Neural progenitor cell (in vitro differentiated cells): ENCODE measurements at places on chromosomes 7 and 10.

GRCh38 chr10:70575874-70576802, 26.4 kb downstream of the PRF1 start:
- DNase-seq: no peak

DNA sequence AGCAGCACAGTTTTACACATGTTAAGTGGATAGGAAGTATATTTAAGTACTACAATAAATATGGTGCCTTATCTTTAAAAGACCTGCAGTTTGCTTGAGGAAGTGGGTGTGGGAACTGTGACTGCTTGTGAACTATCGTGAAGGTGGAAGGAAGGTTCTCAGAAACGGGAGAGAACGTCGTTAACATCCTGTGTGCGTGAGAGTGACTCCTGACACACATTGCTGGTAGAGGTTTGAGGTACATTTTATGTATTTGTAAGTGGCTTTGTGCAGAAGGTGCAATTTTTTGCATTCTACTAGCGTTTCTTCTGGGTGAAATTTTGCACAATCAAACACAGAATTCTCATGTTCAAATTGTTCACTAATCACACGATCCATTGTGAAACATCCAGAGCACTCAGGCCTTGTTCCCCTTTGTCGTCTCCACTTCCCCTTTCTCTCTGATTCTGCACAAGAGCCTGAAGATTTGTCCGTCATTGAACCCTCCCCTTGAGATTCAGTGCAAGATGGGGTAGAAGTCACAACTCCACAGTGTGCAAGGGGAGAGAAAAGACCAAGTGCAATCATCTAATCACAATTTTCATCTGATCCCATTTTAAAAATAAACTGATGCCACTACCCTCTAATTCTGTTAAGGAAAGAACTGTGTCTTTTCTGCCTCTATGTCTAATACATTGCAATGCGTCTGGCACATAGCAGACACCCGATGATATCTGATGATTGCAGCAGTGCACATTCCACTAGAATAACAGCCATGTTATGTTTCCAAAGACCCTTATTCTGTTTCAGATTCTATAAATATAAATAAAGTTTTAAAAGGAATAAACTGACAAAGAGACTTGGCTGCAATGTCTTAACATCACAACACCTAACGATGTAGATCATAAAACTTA, 279.9 kb downstream of the NEBL start:
- DNase-seq: no peak

- DNase-seq: peak; percentile 19
These were observed 657.2 kb downstream of the INHBA start for GRCh38 chr7:41045556-41046123.

DNA sequence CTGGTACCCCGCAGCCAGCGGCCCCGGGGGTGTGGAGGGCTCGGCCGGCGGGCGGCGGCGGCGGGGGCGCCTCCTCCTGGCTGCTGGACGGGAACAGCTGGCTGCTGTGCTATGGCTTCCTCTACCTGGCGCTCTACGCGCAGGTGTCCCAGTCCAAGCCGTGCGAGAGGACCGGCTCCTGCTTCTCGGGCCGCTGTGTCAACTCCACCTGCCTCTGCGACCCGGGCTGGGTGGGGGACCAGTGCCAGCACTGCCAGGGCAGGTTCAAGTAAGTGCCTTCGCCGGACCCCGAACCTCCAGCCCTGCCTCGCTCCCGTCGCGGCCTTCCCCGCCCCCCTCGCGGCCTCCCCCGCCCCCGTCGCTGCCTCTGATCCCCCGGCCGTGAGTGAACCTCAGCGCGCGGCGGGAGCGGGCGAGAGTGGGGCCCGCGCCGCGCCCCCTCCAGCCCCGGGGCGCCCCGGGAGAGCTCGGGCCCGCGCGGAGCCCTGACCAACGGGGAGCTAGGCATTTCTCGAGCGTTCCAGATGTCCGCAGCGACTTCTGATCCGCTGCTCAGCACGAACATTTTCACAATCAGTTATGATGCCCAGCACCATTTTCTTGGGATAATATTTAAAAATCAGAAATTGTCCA, 727 bp downstream of the ATRNL1 start:
- peak; percentile 51 for DNase-seq

DNA sequence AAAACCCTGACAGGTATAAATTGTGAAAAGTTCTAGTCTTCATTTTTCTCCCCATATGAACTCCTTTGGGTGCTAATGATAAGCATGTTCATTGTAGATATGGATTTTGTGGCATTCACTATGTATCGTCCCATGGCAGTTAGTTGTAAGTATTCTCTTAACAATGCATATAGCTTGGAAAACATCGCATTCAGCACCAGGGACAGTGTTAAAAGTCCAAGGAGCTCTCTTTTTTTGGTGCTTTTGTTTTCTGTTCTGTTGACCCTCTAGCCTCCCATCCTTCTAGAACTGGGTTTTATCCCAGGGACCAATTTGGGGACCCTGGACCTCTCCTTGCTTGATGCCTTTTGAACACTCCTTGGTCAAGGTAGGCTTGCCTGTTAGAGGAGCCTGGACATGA, 37.7 kb downstream of the INSYN2A start:
- DNase-seq: no peak

DNA sequence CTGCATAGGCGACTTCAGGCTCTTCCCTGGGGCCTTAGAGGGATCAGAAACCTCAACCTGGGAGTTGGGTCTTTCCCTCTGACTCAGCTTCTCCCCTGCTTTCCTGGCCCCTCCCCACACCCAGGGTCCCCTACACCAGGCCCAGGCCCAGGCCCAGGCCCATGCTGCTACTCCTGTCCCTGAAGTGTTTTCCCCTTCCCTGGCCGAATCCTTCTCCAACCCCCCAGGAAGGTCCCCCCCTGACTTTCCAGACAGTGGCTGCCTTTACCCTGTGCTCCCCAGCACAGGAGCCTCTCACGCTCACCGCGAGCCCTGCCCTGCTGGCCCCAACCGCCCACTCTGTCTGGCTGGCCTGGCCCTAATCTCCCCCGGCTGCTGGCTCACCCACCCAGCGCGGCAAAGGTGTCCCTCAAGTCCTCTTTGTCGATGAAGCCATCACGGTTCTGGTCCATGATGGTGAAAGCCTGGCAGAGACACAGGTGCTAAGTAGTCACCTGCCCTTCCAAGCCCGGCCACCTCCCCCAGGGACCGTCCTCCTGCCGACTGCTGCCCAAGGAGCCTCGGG, 6.4 kb downstream of the MYL10 start:
- no peak for DNase-seq

DNA sequence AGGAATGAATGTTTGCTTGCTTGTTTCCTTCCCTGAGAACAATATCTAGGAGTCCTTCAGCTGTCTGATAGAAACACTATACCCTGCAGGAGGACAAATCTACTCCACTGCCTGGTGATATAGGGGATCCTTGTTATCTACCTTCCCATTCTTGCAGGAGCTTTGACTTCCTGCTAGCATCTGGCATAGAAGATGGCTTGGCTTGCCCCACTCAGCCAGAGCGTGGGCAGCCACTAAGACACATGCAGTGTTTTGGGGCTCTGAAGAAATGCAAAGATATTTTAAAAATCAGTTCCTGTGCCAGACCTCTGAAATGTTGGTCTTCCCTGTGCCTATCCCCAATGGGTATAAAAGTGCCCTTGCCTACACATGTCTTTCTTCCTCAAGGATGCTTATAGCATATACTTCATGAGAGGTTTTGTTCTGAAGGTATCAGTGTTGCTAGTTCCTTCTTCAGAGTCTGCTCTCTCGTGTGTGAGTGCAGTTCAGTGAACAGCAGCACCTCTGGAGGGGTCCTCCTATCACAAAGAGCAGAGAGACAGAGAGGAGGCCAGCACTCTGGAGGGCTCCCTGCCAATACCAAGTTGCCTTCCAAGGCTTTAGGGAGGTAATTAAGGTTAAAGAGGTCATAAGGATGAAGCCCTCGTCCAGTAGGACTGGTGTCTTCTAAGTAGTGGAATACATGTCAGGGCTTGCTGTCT, 149.1 kb upstream of the CALCR start:
- DNase-seq: peak; percentile 26

GRCh38 chr10:129852829-129853561, 111.1 kb downstream of the EBF3 start:
- DNase-seq: no peak

DNA sequence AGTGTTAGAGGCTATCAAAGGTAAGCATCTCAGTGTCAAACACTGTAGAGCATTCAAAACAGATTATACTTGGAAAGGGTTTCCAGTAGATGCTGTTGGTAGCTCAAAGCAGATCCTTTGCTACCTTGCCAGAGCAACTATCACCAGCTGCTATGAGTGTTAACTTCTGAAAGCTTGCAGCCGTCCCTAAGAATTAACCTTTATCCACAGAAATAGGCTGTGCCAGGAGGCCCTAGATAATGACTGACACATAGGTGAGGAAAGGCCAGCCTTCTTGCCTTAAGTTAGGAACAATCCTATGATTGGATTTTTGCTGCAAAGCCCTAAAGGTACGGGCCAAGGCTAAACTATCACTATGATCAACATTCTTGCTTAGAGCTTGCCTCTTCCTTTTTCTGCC, 263.2 kb downstream of the DGKB start:
- DNase-seq: no peak

- no peak for DNase-seq
These were observed 6.6 kb upstream of the INSIG1 start for GRCh38 chr7:155291045-155291530.

GRCh38 chr10:130816116-130816901, 495.2 kb downstream of the TCERG1L start:
- no peak for DNase-seq

DNA sequence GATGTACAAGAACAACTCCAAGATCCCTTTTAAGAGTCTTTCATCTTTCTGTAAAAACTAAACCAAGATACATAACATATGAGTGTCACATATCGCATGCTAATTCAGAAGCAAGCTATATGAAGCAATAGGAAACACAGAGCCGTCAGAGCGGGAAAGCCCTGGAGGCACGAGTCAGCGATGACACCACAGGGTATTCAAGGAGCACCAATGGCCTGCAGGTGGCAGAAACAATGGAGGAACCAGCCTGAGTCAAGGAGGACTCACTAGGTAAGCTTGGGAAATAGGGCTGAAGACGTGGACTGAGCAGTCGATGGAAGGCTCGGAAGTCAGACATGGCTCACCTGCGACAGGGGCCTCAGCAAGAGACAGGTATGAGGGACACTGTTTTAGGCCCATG, 214.4 kb downstream of the FAM107B start:
- peak; percentile 56 for DNase-seq

GRCh38 chr10:100103581-100103980, 21.9 kb upstream of the CPN1 start:
- DNase-seq: no peak

DNA sequence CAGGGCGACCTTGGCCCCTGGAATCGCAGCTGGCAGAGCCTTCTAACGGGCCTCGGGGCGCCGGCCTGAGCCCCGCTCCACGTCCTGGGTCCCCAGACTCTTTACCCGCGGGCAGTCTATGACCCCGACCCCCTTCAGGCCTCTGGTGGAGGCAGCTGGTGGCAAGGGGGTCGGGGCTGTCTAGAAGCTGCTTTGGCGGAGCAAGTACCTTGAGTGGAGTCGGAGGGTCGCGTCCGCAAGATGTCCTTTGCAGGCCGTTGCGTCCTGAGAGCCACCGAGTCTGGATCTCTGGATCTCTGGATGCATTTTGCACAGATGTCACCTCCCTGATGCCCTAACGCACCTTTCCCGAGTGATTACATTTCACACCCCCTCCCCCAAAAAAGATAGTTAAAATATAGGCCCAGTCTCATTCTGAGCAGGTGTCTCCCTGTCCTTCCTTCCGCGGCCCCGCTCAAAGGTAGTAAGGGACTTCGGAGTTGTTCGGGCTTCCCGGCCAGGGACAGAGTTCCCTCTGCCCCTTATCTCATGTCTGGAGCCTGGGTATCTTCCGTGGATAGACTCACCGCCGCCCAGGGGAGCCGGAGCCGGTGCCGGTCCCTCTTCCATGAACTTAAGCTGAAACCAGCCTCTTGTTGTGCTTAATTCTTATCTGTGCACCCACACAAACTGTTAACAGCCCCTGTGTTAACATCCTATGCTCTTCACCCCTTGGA, 457 bp downstream of the ACADSB start:
- peak; percentile 51 for DNase-seq

GRCh38 chr7:106623853-106624252, 37.1 kb downstream of the CCDC71L start:
- DNase-seq: no peak

DNA sequence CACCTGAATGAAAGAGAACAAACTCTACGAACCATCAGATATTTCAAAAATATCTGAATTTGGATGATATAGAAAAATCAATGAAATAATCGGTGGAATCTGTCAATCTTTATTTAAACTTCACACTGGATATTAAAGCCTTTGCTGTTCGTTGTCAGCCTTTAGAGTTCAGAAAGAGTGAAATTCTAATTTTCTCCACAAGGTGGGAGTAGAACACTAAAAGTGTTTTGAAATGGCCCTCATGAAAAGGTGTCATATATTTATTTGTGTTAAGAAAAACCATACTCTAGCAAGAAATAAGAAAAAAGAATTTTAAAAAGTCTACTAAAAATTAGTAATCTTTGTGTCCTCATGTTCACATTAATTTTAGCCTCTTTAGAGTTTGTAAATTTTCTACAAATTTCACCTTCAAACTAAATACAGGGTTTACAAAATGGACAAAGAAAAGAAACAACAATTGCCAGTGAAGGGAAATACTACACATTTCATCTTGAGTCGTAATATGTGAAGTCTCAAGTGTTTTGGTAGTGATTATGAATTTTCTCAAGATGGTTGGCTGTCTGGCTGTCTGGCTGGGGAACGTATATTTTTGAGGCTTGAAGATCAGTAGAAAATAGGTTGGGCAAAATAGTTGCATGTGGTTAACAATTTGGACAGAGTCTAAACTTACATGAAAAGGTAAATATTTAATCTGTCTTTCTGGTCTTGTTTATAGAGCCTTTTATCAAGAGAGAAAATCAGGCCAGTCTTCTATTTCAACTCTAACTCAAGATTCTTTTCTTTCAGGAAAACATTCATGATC, 43.7 kb downstream of the DNAJB9 start:
- peak; percentile 62 for DNase-seq

DNA sequence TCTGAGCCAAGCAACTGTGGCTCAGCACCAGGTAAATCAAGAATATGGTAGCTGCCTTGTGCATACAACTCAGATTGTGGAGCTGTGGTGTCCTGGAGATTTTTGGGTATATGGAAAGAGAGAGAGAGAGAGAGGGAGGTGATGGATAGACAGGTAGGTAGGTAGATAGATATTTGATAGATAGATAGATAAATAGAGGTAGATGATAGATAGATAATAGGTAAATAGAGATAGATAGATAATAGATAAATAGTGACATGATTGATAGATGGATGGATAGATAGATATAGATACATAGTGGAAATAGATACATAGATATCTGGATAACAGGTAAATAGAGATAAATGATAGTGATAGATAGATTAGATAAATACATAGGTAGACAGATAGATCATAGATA, 206.3 kb downstream of the KLF6 start:
- DNase-seq: no peak

DNA sequence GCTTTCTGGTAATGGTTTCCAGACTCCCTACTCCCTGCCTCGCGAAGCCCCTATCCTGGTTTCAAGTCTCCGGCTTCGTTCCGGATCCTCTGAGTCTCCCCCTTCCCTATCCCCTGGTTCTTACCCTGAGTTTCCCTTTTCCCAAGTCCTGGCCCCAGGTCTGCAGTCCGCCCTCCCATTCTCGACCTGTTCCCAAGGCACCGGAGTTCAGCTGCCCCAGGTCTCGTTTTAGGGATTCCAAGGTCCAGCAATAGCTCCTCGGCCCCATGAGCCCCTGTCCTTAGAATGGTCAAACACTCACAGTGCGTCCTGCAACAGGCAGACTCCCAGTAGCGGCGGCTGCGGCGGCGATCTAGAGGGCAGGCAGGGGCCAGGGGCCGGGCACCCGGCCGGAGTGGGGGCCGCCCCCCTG, 274 bp downstream of the PITX3 start:
- DNase-seq: no peak

- DNase-seq: no peak
These were observed 5.2 kb downstream of the CCNY start for GRCh38 chr10:35341521-35341920.

- peak; percentile 30 for DNase-seq
These were observed 168.3 kb downstream of the SLIT1 start for GRCh38 chr10:97017474-97017903.
